ENCODE measurements at places on chromosomes 16 and 17.
A peak's percentile ranks its signal among the peaks of the same experiment; 100 is the strongest.

DNA sequence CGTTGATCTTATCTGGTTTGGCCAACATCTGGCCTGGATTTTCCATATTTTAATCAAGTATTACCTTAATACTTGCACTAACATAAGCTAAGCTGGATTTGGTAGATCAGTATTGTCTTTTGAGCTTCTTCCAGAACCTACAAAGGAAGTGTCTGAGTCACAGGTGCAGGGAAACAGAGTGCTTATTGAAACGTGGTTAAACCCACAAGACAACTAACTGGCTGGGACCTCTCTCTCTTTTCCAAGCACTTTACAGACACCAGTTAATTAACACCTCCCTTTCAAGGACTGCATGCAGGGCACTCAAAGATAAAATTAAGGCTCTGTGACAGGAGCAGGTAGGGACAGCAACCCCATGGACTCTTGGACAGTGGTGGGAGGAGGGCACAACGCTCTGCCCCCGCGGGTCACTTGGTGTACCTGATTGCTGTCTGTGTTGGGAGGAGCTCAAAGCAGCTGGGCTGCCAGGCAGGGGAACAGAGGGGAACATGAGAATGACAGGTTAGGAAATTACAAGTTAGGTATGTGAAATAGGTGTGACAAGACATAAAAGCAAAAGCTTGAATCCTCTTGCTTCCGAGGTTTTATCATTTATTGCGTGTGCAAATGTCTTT is 133.7 kb upstream of the MON1B start:
- no peak for DNase-seq

DNA sequence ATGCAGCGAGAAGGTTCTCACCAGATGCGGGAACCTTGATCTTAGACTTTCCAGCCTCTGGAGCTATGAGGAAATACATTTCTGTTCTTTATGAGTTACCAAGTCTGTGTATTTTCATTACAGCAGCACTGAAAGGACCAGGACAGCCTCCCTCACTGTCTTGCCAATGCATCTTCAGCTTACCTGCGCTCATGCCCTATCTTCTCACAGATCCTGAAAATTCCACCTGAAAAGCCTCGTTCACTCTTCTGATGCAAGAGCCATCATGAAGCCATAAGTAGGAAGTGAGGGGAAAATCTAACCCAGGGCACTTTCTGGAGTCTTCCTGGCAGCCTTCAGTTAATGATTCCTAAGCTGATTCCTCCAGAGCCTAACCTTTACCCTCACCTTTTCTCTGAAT is 194.0 kb downstream of the SALL1 start:
- no peak for DNase-seq

GRCh38 chr16:11128211-11129141 is 127.5 kb downstream of the SOCS1 start:
- peak; percentile 52 for DNase-seq

GRCh38 chr16:46830417-46830901 is 521 bp downstream of the C16orf87 start:
- peak; percentile 27 for DNase-seq

DNA sequence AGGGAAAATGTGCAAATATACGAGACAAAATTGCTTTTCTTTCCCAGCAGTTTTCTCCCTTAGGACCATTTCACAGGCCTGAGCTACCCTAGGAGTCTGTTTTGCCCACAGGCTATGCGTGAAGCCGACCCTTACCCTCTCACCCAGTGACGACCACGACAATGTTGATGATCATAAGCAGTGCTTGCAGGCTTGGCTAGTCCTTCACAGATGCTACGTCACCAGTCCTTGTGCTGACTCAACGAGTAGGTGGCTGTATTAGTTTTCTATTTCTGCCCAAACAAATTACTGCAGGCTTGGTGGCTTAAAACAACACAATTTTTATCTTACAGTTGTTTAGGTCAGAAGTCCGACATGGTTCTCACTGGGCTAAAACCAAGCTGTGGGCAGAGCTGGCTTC is 574.6 kb upstream of the HSBP1 start:
- DNase-seq, result no peak

- DNase-seq, result no peak
These were observed at the start of gene CHD3 for GRCh38 chr17:7888184-7888920. CHD3 (plus strand) TSS chr17:7888789; CDS start chr17:7889001, 212 bp downstream.

DNA sequence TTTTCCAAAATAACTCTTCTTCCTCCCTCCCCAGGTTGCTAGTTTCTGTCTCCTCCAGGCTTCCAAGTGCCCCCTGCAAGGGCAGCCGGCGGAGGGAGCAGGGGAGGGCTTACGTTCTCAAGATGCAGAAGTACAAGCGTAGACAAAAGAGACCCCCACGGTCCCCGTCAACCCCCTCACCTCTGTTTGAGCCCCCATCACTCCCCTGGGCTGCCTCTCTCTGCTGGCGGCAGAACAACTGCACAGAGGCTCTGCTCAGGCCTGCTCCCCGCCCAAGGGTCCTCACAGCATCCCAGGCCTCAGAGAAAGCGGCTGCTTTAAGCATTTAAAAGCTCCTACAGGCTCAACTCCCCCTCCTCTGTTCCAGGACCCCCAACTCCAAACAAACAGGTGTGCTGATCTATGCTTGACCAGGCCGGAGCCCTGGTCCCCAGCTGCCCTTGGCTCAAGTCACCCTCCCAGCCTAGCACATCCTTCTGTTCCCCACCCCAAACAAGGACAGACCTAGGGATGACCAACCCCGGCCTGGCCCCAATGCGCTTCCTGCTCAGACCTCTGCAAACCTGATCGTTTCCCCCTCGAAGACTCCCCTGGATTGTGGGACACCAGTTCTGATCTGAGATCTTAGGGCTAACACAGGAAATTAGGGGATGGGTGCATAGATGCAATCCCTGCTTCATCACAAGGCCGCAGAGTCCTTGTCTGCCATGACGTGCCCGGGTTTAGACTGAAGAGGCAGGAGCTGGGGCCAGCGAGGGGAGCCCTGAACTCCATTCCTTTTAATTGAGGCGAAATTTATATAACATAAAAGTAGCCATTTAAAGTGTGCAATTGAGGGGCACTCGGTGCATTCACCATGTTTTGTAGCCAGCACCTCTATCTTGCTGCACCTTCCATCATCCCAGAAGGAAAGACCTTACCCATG is 17.2 kb upstream of the RBFOX3 start:
- DNase-seq, result no peak

DNA sequence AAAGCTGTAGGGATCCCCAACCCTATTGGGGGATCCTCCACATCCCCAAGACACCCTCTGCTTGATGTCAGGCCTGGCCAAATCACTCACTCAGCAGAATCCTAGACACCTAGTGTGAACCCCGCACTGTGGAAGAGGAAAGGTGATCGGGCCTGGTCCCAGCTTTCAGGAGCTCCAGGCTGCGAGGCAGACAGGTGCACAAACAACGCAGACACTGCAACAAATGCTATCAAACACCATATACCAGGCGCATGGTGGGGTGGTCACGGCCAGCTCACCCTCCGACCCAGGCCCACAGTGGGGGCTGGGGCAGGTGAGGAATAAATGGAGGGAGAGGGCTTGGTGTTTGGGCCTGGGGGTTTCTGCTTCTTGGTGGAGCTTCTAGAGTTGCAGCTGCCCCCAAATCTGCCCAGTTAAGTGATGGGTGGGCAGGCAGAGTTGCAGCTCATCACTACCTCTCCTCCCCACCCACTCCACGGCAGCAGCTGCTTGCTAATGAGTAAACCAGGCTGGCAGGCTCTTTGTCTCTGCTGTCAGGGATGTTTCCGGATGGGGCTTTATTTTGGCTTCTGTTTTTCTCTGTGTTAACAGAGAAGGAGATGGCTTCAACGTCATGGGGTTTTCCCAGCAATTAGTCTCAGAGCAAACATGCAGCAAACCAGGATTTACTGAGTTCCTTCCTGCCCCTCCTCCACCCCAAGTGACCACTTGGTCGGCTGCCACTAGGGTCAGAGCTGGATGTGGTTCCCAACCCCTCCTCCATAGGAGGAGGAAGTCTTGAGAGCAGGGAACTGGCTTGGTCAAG is 46.6 kb downstream of the PECAM1 start:
- peak; percentile 97 for DNase-seq

- peak; percentile 66 for DNase-seq
These were observed 24.7 kb downstream of the NTAN1 start for GRCh38 chr16:15031179-15031578.

GRCh38 chr17:19370493-19370960 is 7.8 kb upstream of the MAPK7 start:
- peak; percentile 90 for DNase-seq

GRCh38 chr17:71327376-71328059 is 793.3 kb upstream of the SOX9 start:
- DNase-seq, result no peak

GRCh38 chr17:46832945-46833839 is 14.7 kb upstream of the WNT3 start:
- DNase-seq, result no peak

GRCh38 chr17:58324056-58324408 is 4.6 kb downstream of the TSPOAP1 start:
- DNase-seq, result no peak

DNA sequence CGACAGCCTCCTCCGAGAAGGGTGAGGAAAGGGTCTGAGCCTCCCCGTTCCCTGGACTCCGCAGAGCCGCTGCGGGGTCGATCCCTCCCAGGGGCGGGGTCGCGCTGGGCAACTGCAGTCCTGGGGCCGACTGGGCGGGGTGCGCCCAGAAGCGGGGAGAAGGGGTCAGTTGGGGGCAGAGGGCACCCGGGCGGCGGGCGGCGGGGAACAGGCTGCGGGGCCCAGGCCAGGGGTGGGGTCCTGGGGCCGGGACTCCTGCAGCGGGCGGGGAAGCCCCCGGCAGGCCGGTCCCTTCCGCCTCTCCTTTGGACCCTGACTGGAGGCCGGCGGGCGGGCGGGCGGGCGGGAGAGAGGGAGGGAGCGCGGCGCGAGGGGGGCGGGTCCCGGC is 352 bp downstream of the GGNBP2 start:
- DNase-seq, result no peak

DNA sequence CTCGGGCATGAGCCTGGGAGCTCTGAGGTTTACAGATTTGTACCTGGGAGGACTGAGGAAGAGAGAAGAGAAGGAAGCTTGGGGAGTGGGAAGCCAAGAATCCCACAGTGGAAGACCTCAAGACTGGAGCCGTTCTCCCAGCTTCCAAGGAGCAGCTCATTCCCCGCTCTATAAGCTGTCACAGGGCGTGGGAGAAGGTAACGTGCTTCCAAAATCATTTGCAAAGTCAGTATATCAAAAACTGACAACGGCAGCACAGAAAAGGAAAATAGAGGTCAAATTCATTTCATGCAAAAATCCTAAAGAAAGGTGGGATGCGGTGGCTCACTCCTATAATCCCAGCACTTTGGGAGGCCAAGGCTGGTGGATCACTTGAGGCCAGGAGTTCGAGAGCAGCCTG is 7.8 kb downstream of the PIK3R5 start:
- no peak for DNase-seq
